ENCODE measurements at places on chromosomes 12 and 14.

DNA sequence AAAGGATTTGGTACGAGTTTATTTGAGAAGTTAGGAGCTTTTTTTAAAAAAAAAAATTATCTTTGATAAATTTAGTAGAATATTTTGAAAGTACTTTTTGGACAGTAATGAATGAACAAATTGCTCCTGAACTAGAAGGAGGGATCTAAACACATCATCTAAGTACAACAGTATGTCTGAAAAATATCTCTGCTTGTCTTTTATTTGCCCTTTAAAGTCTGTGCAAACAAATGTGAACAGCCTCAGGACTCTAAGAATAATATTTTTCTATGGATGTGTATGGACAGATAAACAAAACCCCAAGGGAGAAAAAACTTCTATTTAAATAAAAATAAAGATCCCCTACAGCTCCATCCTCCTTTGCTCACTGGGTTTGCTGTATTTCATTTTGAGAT is 19.5 kb downstream of the FBXL14 start:
- no peak for DNase-seq

- no peak for DNase-seq
Observed at GRCh38 chr14:100544506-100545141, 42.6 kb downstream of the BEGAIN start.

DNA sequence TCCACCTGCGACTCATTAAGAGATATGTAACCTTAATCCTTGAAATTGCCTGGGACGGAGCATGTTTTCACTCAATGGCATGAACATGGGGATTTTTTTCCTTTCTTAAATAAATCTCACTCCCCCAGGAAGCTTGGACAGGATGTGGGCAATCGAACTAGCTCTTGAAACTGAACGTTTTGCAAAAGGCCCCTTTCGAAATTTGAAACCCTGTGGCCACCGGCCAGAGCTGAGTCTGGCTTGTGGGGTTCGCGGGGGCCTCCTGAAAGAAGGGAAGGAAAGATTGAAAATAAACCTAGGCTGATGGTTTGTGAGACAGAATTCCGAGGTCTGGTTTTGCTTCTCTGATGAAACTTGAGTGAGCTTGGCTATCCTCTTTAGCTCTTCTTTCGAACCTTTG is 101.4 kb upstream of the RTL1 start:
- DNase-seq: peak; percentile 50

DNA sequence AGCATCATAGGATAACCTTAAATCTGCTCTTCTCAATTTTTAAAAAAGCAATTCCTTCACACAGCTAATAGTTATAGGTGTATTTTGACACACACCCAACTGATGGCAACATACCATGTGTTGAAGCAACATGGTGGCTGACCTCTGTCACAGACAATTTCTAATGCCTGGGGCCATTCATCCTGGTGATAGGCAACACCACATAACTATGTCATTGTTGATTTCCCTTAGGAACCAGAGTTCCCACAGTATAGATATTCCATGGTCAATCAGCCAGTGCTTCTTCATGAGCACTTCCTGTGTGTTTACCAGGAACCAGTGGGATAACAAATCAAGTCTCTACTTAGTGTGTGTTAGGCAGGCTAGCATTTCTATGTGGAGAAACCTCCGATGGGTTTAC is 88.3 kb downstream of the FIGNL2 start:
- no peak for DNase-seq

- DNase-seq: no peak
Observed at GRCh38 chr12:57171668-57172067, 24.2 kb upstream of the LRP1-AS start.

GRCh38 chr14:93146119-93146518 is 30.4 kb upstream of the ITPK1 start:
- no peak for DNase-seq

DNA sequence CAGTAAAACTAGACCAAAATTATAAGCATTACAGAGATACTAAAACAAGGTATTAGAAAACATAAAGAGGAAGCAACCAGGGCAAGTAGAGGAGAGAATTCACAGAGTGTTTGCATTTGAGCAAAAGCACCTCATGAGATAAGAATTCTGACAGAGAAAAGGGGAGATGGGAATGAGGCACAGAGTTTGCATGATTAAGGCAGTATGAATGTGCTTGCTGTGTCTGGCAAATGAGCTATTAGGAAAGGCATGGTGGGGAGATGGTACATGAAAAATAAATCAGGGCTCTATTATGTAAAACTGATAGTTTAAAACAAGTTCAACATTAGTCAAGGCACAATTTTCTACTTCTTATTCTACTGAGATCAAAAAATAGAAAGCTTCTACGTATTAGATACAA is 23.1 kb downstream of the GARIN6 start:
- no peak for DNase-seq

DNA sequence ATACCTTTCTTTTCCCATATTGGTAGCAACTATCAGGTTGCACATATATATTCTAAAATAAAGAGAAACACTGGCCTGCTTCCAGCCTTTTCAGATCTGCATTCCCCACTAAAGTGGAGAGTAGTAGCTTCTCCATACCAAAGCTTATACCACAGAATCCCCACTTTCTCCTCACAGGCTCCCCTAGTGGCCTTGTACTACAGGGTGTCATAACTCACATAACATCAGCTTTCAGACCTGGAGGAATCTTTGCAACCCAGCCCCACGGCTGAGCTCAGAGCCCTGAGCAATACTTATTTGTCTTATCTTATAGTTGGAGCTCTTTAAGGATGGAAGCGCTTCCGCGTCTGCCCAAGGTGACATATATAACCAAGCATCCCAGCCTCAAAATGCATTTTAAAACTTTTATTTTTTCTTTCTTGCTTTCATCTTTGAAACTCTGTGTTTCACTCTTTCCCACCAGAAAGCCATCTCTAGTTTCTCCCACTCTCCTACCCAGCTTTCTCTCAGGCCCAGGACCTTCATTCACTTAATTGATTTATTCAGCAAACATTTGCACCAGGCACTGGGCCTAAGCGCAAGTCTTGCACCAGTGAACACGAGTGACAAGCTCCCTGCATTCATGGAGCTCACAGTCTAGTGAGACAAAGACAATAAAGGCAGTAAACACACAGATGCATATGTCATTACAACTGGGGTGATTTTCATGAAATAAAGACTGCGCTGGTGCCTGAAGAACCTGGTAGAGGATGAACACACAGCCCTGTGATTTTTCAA is 254.7 kb downstream of the IPO8 start:
- no peak for DNase-seq

GRCh38 chr12:48933664-48934311 is 8.5 kb upstream of the FKBP11 start:
- no peak for DNase-seq

- DNase-seq: no peak
Observed at GRCh38 chr12:53967421-53967925, 5.5 kb upstream of the HOXC11 start.

DNA sequence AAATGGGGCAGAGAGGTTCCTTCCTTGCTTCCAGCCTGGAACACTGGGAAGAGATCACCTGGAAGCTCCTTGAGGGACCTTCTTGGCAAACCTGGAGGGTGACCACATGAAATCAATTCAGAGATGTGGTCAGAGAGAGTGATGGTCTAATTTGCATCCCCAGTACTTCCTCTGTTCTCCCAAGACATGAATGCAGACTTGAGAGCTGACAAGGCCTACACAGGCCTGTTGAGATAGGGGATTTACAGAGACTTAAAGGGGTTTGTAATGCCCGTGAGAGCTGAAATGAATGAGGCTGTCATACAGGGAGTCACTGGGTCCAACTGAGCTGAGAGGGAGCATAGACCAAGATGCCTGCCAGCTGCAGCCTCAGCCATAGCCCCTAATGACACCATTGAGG is 45.1 kb downstream of the TMX1 start:
- DNase-seq: no peak

DNA sequence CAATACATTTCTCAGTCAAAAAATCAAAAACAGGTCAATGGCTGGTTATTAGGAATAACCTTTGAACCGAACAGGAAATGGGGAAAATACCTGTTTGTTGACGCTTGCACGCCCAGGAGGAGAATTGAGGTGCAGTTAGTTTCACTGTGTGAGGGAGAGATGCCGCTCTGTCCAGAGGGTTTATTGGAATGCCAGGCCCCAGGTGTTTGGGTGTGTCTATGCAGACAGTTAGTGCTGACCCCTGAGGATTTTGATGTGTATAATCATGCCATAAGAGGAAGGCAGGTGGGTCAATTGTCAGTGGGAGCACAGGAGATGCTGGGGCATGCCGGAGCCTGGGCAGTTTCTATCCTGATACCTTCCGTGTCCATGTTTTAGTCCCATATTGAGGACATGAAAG is 100.8 kb upstream of the DIO3 start:
- DNase-seq: peak; percentile 24

- DNase-seq: no peak
Observed at GRCh38 chr12:93108985-93109384, 179.9 kb upstream of the EEA1 start.

DNA sequence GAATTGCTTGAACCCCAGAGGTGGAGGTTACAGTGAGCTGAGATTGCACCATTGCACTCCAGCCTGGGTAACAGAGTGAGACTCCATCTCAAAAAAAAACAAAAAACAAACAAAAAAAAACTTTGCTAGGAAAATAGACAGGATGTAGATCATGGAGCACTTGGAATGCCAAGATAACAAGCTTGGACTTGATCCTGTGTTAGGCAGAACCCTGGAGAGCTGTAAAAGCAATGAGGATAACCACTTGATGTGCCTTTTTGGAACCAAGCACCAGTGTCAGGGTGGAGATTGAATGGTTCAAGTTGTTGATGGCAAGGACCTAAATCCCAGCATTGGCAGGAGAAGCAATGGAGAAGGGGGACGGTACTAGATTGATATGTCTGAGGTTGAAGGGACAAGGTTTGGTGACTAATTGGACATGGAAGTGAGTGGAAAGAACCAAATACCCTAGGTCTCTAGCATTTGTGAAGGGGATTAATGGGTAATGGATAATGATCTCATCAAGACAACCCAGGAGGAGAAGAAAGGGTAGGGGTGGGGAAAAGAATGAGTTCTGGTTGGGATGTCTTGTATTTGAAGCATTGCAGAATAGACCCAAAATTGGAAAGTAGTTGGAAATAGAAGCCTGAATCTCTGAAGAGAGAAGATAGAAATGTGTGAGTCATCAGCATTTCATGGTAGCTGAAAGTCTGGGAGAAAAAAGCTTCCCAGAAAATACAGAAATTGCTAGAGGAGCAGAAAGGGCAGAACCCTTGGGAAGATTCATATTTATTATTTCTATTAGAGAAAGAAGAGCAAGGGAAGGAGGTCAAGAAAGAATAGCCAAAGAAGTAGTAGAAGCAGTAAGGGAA is 176.7 kb downstream of the NUAK1 start:
- no peak for DNase-seq

DNA sequence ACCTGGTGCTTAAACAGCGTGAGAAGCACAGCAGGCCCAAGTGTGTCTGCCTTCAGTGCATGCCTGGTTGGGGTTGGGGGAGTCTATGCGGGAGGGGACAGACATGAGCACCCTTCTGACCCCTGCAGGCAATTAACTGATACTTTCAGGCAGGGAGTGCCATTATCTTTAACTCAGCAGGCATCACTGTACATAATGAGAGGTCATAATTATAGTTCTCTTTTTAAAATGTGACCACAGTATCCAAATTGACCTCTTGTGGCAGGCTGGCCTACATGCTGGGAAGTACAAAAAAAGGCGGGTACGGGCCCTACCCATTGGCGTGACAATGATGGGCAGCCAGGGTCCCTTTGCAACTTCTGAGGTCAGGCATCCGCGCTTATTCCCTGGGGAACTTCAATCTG is 209.1 kb downstream of the FOXN3 start:
- DNase-seq: no peak

GRCh38 chr12:45670346-45671065 is 59.0 kb upstream of the ARID2 start:
- no peak for DNase-seq

DNA sequence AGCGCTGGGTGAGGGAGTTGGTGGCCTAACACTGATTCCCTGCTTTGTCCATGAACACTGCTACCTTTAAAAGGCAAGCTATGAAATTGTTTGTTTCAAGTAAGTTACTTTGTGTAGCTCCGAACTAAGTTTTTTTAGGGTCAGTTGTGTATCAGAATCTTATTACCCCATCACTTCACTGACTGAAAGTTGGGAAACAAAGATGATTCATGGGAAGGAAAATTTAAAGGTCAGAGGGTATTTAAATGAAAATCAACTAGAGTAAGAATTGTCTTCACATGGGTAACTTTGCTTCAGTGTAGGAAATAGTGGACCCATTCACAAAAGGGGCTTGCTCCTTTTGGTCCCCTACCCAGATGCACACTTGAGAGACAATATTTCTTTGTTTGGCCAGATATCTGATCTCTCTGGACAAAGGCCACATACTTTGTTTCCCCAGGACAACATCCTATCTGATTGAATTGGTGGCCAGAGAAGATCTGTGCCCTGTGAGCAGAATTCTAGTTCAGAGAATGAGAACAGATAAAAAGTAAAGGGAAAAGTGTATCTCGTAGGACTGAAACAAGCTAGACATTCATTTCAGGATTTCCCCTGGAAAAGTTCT is 53.5 kb downstream of the RAB35 start:
- DNase-seq: no peak

- DNase-seq: no peak
Observed at GRCh38 chr12:125029761-125030358, 35.4 kb upstream of the AACS start.

DNA sequence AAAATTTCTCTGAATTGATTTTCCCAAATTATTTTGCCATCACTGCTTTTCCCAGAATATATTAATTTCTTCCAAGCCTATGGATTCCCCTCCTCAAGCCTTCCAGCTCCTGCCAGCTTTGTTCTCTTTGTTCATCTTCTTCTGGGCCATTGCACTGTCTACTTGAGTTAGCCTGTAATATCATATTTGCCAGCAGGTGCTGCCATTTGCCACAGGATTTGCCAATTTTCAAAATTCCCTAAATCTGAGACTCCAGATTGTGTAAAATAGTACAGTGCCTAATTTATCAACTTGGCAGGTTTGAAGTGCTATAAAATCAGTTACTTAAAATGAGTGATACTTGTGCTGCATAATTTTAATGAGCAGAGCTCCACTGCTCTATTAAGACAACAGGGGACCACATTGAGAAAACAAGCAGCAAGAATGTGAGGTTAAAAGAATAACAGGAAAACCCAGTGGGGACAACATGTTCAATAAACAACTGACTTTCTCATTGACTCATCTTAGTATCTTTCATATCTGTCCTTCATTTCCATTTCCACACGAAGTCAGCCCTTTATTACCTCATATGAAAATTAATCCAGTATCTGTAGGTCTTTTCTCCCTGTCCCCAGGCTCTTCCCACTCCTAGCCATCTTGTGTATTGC is 84.6 kb upstream of the CCDC196 start:
- DNase-seq: no peak
